ENCODE measurements at places on chromosomes 7 and 10.

GRCh38 chr10:61643316-61643751 is 19.4 kb upstream of the CABCOCO1 start:
- DNase-seq = peak; percentile 77

DNA sequence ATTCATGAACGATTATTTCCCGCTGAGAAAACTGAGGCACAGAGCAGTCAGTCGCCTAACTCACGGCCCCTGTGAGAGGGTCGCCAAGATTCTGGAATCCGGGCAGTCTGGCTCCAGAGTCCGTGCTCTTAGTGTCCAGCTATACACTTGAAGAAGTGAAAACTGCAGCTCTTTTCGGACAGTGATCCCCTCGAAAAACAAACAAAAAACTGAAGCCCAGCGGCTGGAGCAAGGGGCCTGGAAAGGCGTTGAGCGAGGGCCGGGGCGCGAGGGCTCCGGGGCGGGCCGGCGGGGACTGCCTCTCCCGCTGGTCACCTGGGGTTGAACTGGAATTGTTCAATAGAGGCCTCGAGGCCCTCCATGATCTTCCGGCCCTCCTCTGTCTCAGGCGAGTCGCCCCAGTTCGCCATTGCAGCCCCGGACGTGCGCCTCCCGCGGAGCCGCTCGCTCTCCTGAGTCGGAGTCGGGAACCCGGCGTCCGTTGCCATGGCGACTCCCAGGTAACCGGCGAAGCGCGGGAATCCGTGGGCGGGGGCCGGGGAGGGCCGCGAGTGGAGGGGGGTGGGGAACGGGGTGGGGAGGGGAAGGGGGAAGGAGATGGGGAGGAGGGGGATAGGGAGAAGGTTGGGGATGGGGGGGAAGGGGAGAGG is 881 bp downstream of the C10orf67 start:
- peak; percentile 60 for DNase-seq

GRCh38 chr7:25151773-25152172 is 26.7 kb upstream of the CYCS start:
- no peak for DNase-seq

DNA sequence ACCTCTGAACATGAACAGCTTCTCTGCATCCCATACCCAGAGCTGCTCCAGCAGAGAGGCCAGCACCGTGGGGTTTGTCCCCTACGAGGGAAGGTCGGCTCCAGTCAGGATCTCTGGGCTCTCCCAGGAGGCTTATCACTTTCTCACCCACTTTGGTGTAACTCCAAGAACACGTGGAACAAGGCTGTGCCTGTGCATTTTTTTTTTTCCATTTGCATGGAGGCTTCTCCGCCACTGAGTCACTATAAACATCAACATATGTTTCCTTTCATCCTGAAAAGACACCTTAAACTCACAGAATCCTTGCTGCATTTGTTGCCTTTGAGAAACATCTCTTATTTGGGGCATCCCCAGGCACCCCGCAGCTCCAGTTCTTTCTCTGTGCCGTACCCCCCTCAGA is 29.4 kb upstream of the ECHDC3 start:
- DNase-seq = no peak

DNA sequence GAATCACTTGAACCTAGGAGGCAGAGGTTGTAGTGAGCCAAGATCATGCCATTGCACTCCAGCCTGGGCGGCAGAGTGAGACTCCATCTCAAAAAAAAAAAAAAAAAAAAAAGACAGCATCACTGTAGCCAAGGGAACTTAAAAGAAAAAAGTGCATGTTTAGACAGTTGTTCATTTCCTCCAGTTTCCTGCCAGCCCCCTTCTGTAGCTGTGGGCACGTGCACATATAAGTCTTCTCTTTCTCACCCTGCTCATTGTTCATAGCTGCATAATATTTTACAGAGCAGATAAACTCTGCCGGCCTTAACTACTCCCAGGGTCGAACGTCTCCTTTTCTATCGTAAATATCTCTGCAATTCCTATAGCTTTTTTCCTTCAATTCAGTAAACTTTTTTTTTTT is 132.6 kb downstream of the LHPP start:
- no peak for DNase-seq

DNA sequence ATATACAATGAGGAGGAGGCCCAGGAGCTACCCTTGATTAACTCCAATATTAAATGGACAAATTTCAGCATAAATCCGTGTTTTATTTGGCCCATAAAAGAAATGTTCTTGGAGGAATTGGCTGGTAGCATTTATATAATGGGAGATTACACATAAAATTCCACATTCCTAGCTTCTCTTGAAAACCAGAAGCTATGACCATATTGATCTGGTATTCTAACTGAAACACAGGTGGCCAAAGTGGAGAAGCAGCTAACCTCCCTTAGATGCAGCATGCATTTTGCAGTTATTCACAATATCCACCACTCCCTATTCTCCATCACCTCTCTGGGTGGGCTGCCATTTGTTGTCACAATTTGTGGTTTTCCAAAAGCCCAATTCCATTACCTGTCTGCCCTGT is 148.8 kb upstream of the CACNA2D1 start:
- no peak for DNase-seq

DNA sequence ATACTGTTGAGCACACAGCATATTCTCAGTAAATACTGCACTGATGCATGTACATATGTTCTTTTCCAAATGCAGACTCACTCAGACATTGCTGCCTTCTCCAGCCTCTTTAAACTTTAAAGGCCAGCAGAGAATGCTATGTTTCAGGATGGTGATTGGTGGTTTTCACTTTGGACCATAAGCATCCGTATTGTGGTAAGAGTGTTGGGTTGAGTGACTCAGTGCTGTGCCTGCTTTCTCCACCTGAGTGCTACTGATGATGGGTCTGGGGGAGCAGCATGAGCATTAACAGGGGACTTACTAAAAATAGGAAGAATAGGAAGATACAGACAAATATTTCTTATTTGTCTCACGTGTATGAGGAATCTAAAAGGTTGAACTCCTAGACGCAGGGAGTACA is 56.3 kb upstream of the ZNF92 start:
- DNase-seq = no peak

- peak; percentile 90 for DNase-seq
These were observed 34.3 kb downstream of the INPP5A start for GRCh38 chr10:132571650-132572544.

- peak; percentile 9 for DNase-seq
These were observed 168.5 kb upstream of the MEOX2 start for GRCh38 chr7:15854841-15855524.

- peak; percentile 36 for DNase-seq
These were observed 579 bp downstream of the RBM33 start for GRCh38 chr7:155644971-155645509.

- no peak for DNase-seq
These were observed 395.8 kb upstream of the NPVF start for GRCh38 chr7:25624051-25624450.

DNA sequence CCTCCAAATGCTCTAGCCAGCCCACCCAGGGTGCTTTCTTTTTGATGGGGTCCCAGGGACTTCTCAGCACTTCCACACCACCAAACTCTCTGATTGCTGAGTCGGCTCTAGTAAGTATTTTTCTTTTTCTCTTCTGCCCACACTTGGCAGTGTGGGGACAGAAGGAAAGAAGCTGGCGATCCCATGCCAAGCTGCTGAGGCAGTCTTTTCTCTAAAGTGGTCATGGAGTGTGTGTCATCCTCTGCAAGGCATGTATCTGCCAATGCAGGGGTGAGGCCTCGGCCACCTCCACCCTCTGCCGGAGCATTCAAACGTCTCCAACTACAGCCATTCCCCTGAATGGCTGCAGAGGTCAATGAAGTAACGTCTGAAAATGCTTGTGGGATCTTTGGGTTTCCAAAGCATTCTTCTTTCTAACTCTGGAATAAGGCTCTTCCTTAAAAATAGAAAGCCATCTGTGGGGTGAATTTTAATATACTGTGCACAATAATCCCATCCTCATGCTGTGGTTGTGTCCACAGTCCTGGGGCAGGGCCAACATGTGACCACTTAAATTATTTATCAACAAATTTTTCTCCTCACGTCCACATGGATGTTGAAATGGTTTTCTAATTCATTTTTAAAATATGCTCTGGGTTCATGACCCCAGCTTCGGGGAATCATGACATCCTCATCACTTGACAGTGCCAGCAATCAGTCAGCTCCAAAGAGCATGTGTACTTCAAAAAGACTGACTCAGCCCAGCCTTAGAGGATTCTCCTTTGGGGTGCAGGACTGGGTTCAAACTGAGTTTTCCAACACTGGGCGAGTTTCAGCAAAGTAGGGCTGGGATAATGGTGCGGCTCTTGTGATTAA is 171.3 kb upstream of the ITGB1 start:
- peak; percentile 98 for DNase-seq

DNA sequence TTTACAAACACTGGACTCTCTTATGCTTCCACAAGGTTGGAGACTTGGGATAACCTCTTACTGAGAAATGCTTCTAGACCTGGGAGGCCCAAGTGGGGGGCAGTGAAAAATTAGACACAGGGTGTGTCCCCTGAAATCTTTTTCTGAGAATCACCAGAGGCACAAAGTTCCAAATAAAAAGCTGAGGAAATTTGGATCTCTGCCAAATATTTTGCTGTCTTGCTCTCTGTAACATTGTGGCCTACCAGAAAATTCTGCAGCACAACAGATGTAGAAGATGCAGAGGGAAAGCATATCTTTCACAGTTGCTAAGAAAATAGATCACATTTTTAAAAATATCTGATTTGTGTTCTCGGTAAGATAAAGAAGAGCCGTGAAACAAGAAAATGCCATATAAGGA is 849.4 kb downstream of the CCSER2 start:
- DNase-seq = no peak

DNA sequence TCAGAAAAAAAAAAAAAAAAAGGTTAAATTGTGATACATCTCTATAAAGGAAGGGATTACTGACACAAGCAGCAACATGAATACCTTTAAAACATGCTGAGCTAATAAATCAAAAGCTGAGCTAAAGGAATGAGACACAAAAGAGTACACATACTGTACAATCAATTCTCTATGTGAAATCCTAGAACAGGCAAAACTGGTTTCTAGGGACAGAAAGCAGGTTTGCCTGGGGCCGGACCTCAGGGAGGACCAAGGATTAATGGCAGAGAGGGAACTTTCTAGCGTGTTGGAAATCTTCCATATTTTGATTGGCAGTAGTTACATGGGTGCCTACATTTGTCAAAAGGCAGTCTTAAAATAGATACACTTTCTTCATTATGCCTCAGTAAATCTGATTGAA is 52.5 kb downstream of the KLRG2 start:
- no peak for DNase-seq

- no peak for DNase-seq
These were observed 34.9 kb upstream of the PARD3 start for GRCh38 chr10:34850036-34850435.

- DNase-seq = peak; percentile 74
These were observed 6.3 kb upstream of the ZNF503 start for GRCh38 chr10:75407713-75408508.

DNA sequence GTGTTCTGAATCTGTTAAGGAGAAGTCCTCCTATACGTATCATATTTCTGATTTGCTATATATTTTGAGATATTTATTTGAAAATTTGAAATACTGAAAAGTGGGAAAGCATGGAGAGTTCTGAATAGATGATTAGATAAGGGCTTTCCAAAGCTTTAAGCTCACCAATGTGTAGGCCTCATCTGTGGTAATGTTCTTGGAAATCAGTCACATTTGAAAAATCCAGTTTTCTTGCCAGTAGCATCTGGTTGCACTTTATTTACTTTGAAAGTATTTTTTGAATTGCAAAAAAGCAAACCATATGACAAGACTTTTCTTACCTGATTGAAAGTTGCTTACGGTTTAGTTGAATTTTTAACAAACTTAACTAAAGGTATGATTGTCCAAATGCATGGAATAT is 21.7 kb downstream of the ADD3 start:
- peak; percentile 32 for DNase-seq

- no peak for DNase-seq
These were observed 6.5 kb downstream of the MDH2 start for GRCh38 chr7:76054123-76055120.
